Stimulated activated naive CD4-positive, alpha-beta T cell (primary cell): ENCODE measurements at places on chromosomes 3 and 15.

DNA sequence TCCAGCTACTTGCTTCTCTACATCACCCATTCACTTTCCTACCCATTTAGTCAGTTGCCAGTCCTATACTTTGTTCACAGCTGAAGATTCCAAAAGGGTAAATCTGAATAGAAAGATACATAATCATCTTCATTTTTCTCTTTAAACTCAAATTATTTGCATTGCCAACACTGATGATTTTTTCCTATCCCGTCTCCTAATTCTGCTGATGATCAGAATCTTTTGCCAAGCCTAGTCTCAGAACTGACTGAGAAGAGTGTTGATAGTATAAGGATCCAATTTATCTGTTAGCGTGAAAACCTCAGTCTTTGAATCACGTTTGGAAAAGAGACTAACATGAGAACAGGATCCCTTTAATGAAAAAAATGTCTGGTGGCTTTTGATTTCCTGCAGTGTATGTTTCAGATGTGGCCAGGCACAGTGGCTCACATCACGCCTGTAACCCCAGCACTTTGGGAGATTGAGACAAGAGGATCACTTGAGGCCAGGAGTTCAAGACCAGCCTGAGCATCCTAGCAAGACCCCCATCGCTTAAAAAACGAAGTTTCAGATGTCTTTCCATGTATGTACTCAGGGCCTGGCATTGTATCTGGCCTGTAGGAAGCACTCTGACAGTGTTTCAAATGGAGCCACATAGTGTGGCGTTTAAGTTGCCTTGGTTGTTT is 169.4 kb downstream of the KLHL25 start:
- DNase-seq, result no peak

GRCh38 chr15:90701880-90702630 is 15.1 kb upstream of the BLM start:
- no peak for DNase-seq

DNA sequence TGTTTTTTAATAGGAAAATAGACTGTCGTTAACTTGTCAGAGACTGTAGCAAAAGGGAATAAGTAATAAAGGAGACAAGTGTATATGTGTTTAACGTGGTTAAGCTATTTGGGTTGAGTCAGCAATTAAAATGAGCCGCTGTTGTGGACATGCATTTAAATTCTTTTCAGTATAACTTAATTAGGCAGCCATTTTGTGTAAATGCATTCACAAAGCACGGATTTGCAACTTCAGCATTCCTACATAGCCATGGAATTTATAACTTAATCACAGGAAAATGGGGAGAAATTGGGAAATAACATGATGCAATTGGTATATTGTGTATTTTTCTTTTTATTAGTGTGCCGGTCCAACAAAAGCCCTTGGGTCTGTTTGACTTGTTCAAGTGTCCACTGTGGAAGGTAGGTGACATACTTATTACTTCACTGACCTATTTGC is 27.9 kb downstream of the USP3 start:
- DNase-seq, result no peak

DNA sequence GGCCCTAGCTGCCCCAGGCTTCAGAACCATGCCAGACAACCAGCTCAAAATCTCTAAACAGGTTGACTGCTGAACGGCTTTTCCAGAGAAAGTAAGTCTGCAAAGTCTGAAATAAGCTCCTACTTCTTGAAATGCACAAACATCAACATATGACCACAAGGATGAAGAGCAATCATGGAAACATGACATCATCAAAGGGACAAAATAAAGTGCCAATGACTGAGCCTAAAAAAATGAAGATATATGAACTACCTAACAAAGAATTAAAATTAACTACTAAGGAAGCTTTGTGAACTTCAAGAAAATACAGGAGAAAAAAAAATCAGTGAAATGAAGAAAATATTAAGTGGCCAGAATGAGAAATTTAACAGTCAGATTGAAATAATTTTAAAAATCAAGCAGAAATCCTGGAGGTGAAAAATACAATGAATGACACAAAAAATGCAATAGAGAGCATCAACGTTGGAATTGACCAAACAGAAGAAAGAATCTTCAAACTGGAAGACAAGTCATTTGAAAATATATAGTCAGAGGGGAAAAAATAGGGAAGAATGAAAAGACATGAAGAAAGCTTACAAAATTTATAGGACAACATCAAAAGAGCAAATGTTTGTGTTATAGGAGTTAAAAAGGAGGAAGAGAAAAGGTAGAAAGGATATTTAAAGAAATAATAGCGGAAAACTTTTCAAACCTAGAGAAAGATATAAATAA is 364.2 kb downstream of the OCA2 start:
- no peak for DNase-seq

DNA sequence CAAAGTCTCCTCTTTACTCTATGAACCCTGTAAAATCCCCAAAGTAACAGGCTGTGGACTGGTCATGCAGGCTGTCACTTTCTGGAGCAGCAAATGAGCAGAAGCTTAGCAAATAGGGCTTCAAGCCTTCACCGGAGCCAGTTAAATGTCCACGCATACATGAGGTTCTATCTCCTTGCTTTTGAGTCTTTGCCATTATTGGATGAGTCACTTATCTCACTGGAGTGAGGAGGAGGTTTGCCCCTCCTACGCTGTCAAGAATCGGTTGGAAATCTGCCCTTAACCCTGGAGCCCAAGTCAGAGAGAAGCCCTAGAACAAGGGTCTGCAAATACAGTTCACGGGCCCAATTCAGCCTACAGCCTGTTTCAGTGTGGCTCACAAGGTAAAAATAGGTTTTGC is 126.1 kb upstream of the CTNNB1 start:
- DNase-seq, result no peak
